ENCODE measurements at places on chromosomes 6 and 20.

DNA sequence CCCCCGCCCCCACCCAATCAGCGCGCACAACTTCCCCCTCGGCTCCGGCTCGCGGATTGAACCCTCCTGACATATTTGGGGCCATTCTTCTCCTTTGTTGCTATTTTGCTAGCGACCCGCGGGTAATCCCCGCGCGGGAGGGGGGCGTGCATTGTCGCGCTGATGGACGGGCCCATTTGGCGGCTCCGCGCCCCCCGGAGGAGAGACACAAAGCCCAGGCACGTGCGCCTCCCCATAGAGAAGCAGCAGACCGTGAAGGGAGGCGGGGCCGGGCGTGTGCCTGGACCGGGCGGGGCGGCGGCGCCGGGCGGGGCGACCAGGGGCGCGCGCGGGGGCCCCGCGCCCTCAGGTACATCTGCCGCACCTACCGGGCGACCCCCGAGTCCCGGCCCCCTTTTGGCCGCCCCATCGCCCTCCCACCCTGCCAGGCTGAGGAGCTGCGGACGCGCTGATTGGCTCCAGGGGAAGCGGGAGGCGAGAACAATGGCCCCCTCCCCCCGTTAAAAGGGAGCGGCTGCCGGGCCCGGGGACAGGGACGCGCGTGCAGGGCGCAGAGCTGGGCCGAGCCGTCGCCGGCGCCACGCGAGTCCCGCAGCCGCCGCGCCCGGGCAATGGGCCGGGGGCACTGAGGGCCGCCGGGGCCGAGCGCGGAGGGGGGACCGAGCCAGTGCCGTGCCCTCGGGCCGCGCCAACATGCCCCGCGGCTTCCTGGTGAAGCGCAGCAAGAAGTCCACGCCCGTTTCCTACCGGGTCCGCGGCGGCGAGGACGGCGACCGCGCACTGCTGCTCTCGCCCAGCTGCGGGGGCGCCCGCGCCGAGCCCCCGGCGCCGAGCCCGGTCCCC lies at the start of gene INSM1:
TSS of gene INSM1 (plus strand) at position 530 of the 843 bp plus-strand sequence. CDS start at position 694, 164 bp downstream.
- DNase-seq, result peak; percentile 23

GRCh38 chr6:150490586-150490985 lies 109.1 kb upstream of the PLEKHG1 start:
- DNase-seq, result no peak

DNA sequence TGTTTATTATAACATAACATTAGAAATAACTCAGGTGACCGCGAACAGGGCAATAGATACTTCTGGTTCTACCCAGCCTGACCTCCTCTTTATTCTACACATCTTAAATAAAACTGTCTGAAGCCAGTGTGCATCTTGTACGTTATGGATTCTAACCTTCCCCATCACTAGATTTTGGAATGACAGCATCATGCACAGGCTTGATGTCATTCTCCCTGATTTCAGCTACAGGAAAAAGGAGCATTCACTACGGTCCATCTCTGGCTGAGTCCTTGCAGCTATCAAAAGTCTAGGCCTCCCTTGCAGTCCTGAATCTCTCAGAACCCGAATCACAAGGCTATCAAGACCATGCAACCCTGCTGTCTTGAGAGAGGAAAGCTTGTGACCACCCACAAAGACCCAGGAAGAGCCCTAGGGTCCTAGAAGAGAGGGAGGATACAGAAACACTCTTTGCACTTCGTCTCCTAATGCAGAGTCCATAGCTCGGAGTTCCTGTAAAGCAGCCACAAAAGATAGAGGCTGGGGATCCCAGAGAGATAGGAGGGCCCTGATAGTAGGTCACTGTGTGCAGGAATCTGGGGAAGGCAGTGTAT lies 845 bp downstream of the HLA-DPA1 start:
- no peak for DNase-seq

GRCh38 chr6:95846652-95847051 lies 169.1 kb upstream of the FUT9 start:
- DNase-seq, result no peak

DNA sequence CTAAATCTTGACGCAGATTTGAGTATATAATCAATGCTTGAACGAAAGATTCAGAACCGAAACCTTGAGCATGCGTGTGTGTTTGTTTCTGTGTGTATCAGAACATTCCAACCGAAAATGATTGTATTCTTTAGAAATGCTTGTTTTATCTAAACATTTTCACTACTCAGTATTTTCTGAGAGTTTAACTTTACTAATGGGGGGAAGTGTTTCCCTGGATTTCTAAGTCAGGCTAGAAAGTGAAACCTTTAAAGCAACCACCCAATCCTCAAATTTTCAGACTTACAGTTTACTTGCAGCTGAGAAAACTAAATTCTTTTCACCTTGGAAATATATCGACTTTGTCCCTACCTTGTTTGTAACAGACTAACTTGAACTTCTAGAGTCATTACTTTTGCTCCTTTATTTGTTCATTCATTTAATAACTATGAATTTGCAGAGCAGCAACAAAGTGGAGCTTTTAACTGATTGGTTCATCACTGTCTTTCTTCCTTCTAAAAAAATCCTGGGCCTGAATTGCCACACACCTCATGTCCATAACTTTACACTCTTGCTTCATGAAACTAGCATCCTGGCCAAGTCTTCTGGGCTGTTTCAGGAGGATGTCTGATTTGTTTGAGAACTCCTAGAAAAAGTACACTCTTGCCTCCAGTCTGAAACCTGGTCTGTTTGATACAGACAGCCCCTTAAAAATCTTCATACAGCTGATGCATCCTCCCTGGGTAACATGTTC lies 77.8 kb upstream of the XRN2 start:
- no peak for DNase-seq

DNA sequence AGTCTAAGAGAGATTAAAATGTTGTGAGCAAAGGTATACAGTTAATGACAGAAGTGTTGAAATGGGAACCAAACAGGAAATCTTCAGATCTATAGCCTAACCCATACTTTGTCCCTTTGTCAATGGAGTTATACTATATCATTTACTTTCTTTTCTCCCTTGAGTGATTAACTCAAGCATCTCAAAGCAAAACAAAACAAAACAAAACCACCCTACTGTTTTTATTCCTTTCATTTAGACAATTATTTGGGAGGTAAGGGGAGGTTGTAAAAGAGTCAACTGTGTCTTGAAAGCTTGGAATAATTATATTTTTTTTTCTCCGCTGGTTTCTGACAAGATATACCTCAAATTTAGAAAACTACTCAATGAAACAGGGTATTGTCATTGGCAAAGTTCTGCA lies 139.8 kb upstream of the HMGN3 start:
- DNase-seq, result no peak

DNA sequence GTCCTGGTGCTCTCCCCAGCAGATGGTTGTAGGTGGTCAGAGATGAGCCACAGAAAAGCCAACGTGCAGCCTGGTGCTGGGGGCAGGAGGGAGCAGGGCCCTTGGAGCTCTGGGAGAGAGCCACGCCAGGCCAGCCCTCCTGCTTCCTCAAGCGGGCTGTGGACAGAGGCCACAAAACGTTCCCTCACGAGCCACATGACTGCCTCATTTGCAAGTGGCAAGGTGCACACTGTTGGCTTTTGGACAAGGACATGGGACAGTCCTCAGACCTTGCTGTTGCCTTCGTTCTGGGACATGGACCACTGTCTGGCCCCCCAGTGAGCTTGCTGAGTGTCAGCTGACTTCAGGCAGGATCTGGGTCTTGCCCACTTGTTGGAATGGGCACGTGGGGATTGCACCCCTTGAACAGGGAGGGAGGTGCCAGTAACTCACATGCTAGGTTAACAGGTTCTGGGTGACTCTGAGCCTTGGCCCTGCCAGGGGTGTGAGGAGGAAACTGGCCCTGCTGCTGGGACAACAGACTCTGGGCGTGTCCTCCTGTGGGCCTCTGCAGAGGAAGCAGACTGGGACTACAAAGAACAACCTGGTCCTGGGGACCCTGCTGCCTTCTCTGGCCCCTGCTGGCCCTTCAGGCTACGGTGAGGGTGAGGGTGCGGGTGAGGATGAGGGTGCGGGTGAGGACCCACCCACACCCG lies 2.6 kb downstream of the SLCO4A1 start:
- DNase-seq, result no peak

- peak; percentile 70 for DNase-seq
Measured at GRCh38 chr6:24974182-24975171, 38.7 kb upstream of the RIPOR2 start.

- peak; percentile 26 for DNase-seq
Measured at GRCh38 chr6:2038092-2038491, 207.3 kb downstream of the GMDS start.

GRCh38 chr6:117444600-117444999 lies 18.9 kb upstream of the ROS1 start:
- no peak for DNase-seq

DNA sequence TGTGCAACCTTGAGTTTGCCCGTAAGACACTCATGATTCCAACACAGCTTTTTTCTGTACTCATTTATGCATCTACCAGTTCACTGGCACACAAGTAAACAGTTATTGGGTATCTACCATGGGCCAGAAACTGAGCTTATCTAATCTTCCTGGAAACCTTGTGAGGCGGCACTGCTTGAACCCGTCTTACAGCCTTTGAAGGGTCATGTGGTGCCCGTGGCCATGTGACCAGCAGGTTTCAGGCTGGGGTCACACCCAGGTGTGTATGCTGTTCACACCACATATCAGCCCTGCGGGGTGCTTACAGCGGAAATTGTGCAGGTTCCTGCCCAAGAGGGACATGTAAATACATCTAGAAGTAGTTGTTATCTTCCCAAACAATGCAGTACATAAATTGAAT lies 6.1 kb downstream of the THBD start:
- no peak for DNase-seq

GRCh38 chr6:116847227-116847626 lies 18.3 kb upstream of the GPRC6A start:
- no peak for DNase-seq

GRCh38 chr6:13203145-13203544 lies 125.2 kb downstream of the TBC1D7 start:
- no peak for DNase-seq

GRCh38 chr6:88650029-88650619 lies 313.3 kb downstream of the RNGTT start:
- no peak for DNase-seq

DNA sequence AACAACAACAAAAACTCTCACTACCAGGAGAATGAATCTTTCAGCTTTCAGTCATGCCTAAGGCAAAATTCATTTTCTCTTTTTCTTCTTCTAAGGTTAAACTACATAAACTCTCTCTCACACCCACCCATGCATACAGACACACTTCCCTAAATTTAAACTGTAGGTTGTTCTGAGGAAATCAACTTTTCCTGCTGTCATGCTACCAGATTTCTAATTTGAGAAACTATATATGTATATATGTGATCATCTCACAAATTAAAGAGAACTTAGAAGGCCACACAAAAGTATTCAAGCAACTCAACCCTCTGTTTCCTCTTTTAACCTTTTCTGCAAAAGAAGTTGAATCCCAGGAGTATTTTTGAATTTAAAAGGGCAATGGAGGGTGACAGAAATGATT lies 532.5 kb downstream of the KIF16B start:
- no peak for DNase-seq

All from activated CD8-positive, alpha-beta T cell treated with anti-CD3 and anti-CD28 coated beads for 36 hours (primary cell).